Activated naive CD4-positive, alpha-beta T cell treated with anti-CD3 and anti-CD28 coated beads, Interleukin-2, amount 50 U/mL, for 72 hours (primary cell): ENCODE measurements at places on chromosomes 13 and 19. TPM values are rescaled to one million over a fixed set of nuclear protein-coding genes. Genes with fewer than 3 reads are reported as not detected.

DNA sequence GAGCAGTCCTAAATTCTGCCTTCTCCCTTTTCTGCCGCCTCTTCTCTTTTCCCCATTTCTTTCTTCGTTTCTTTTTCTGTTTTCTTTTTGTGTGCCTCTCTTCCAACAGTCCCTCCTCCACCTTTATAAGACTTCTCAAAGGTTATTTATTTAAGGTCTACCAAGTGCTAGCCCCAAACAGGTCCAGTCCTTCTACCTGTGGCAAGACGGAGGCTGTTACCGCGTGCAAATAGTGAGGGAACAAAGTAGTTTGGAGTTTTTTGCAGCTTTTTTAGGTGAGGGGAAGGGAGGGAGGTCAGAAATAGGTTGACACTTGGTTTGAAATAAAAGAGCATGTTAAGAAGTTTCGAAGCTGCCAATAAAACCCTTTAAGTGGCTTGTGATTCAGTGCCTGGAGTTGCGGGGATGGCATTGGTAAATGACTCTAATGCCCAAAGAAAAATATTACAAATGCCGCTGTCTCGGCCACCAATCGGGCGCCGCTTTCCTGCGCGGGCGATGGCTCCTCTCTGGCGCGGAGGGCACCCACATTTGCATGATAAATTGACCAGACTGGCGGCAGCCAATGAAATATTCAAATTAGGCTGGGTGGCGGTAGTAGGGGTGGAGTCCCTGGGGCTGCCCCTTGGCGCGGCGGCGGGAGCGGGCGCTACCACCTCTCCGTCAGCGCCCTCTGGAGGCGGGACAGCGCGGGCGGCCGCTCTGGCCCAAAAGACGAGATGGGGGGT, 7.5 kb upstream of the TSHZ3 start:
- peak; percentile 82 for DNase-seq

GRCh38 chr19:20313894-20314293, 146.9 kb downstream of the ZNF486 start:
- DNase-seq, result no peak

- no peak for DNase-seq
These were observed 91.1 kb downstream of the STOML3 start for GRCh38 chr13:38899571-38899970.

The B3GNT8 gene
- total RNA-seq, result 0.19 TPM

The ZNF576 gene
- total RNA-seq, result 19.6 TPM

DNA sequence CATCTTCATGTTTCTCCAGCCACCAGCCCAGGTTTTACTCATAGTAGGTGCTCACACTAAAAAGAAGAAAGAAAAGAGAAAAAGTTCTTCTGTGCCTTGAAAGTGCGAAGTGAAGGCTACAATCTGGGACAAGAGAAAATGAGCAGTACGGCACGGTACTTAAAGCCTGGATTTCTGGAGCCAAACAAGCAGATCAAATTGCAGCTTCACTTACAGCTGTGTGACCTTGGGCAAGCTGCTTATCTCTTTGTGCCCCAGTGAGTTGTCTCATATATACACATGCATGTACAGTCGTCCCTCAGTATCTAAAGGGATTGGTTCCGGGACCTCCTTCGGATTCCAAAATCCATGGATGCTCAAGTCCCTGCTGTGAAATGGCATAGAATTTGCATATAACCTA, 41.8 kb downstream of the GSX1 start:
- no peak for DNase-seq

- no peak for DNase-seq
These were observed 27.1 kb downstream of the STK24 start for GRCh38 chr13:98549728-98550317.

The ZNF628 gene
- 7.4 TPM for total RNA-seq

The VSIG10L gene
- 3.0 TPM for total RNA-seq

- DNase-seq, result no peak
These were observed 9.5 kb downstream of the ARRDC2 start for GRCh38 chr19:18017275-18018083.

- DNase-seq, result no peak
These were observed 181.4 kb downstream of the KCTD15 start for GRCh38 chr19:33977756-33978685.

- no peak for DNase-seq
These were observed 12.7 kb upstream of the ZNF121 start for GRCh38 chr19:9597027-9597426.

DNA sequence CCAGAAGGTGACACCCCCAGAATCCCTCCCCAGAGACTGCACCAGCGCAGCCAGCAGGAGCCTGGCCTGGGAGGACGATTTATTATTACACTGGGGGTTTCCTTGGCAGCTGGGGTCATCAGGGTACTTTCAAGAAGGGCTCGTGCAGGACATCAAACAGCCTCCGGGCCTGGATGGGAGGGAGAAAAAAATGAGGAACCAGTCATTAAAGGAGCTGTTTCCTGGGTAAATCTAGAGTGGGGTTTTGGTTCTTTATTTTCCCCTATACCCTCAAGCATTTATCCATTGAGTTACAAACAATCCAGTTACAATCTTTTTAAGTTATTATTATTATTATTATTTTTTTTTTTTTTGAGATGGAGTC, 3.1 kb downstream of the POLR1G start:
- DNase-seq, result no peak

The PLEKHG2 gene
- total RNA-seq, result 52.4 TPM

The LILRA5 gene
- not detected for total RNA-seq

- no peak for DNase-seq
These were observed 1.8 kb downstream of the MAB21L1 start for GRCh38 chr13:35474496-35475211.

DNA sequence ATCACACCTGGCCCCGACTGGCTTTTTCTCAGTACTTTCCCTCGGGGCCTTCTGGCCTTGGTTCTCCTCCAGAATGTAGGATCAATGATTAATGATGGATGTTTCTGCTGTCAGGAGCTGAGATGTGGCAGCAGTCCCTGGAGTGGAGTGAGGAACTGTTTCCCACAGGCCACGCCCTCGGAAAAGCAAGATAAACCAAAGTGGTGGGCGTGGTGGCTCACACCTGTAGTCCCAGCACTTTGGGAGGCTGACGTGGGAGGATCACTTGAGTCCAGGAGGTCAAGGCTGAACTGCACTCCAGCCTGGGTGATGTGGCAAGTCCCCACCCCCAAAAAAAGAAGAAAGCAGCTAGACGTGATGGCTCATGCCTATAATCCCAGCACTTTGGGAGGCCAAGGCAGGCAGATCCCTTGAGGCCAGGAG, 7.1 kb upstream of the SHFL start:
- no peak for DNase-seq

The TRAPPC6A gene
- total RNA-seq, result 36.8 TPM

The RXFP2 gene
- not detected for total RNA-seq

DNA sequence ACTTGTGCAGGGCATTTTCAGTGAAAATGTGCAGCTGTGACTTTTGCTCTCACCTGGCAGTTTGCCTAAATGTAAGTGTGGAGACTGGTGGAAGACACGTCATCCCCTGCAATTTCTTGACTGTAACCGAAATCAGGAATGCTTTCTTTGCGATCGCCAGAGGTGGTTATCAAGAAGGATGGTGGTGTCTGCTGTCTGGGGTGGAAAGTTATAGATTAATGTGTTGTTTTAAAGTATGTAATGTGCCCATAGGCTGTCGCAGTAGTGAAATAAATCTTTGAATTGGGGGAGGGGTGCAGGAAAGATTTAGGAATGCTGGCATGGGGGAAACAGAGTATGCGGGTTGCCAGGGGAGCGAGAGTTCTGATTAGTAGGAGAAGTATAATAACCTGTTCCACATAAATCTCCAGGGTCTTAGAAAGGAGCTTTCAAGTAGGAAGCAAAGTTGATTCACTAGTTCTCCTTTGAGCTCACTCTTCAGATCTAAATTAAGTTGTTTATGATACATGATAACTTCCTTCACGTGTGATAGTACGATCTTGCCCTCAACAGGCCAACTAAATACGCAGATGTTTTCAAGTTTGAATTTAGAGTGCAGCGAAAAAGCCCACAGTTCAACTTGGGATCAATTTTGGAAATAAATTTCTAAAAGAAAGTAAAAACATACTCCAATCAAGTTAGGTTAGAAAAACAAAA, 1520.0 kb upstream of the SLC10A2 start:
- no peak for DNase-seq

GRCh38 chr13:112885782-112886268, 83.2 kb upstream of the MCF2L start:
- DNase-seq, result no peak

- DNase-seq, result no peak
These were observed 1.2 kb upstream of the STXBP2 start for GRCh38 chr19:7635670-7636069.

The NLRP4 gene
- not detected for total RNA-seq

The SERPINE3 gene
- not detected for total RNA-seq

The TNFSF9 gene
- total RNA-seq, result 0.43 TPM

GRCh38 chr13:109998684-109999533, 212.5 kb upstream of the IRS2 start:
- DNase-seq, result no peak
